Forelimb muscle (tissue), 1 donor: ENCODE measurements at places on chromosomes 11 and 22. TPM values are rescaled to one million over a fixed set of nuclear protein-coding genes. Genes with fewer than 3 reads are reported as not detected.

DNAJB7 gene
- polyA plus RNA-seq: 0.47 TPM

TEX12 gene
- 0.33 TPM for polyA plus RNA-seq

SAA4 gene
- polyA plus RNA-seq: not detected

APOBEC3B gene
- 1.4 TPM for polyA plus RNA-seq

TMA7B gene
- polyA plus RNA-seq: 0.10 TPM
